Upper lobe of left lung (tissue), 6 donors: ENCODE measurements at places on chromosomes 1 and 21. TPM values are rescaled to one million over a fixed set of nuclear protein-coding genes. Genes with fewer than 3 reads are reported as not detected.

DNA sequence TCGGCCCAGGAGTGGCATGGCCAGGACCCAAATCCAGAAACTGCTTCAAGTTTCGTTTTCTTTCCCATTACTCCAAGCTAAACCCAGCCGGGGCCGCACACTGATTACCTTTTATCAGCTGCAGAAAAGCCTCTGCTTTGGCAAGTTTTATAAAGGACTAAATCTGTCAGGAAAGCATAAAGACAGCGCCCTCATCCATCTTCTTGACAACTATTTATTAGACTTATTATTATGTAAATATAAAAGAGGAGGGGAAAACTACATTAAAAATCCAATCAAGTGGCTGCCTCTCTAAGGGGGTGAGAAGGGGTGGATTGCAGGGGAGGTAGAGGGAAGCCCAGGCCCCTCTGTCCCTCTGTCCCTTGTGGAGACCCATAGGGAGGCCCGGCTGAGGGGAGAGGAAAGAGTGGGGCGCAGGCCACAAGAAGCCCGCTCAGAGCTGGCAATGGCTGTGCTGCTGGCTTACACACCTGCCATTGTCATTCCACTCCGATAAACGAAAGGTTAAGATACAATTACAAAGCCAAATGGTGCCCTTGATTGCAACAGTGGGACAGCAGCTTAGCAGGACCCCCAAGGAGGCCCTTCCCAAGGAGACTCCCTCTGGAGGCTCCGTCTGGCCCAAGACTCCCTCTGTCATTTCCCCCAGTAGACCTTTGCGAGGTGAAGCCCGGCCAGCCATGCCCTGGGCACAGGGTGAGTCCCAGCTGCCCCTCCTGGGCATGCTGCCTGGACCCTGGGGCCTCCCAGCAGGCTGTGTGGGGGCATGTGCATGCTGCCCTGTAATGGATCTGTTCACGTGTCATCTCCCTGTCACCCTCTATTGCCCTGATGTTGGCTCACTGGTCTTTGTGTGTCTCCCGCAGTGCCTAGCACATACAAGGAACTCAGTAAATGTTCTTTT, 45.4 kb downstream of the KCND3 start:
- H3K4me1 ChIP-seq = no peaks in the 10 kb centered on the region
- H3K4me3 ChIP-seq = no peak overlapping the region
- H3K36me3 ChIP-seq = no peaks in the 10 kb centered on the region
- no peaks in the 10 kb centered on the region for H3K27me3 ChIP-seq
- no peak for DNase-seq
- H3K27ac ChIP-seq = no peak overlapping the region

DNA sequence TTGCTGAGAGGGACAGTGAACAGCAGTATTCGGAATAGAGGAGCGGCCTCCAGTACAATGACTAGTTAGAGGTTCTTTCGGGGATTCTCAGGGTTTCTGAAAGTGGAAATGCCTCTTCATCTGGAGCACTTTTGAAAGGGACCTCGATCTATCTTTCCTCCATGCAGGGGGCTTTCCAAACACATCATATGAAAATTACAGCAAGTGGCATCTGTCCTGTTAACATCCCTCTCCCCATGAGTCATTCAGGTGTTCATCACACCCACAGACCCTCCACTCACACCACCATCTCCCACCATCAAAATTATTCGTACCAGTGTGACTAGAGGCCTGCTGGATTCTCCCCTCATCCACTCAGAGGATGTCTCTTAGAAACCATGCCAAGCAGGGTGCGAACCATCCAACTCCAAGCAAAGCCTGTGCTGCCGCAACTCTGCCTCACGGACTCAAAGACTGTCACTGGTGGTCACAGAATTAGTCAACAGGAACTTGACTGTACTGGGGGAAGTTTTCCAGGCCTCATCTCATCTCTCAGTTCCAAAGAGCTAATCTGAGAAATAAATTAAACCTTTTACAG, 211.1 kb downstream of the MRPL39 start:
- no peak overlapping the region for H3K4me3 ChIP-seq
- no peak for DNase-seq
- no peak overlapping the region for H3K27ac ChIP-seq
- no peaks in the 10 kb centered on the region for H3K4me1 ChIP-seq
- no peaks in the 10 kb centered on the region for H3K27me3 ChIP-seq
- no peaks in the 10 kb centered on the region for H3K36me3 ChIP-seq

DNA sequence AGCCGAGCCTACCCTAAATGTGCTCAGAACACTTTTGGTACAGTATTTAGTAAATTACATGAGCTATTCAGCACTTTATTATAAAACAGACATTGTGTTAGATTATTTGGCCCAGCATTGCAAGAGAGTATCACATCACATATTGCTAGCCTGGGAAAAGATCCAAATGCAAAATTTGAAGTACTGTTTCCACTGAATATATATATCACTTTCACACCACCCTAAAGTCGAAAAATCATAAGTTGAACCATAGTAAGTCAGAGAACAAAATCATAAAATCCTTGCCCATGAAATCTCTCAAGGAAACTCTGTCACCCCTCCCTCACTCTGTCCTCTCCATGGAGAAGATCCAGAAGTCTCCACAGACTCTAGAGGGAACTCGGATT, 33.1 kb downstream of the RGS8 start:
- no peak overlapping the region for H3K4me3 ChIP-seq
- no peaks in the 10 kb centered on the region for H3K27me3 ChIP-seq
- DNase-seq = no peak
- H3K4me1 ChIP-seq = no peaks in the 10 kb centered on the region
- no peak overlapping the region for H3K27ac ChIP-seq

DNA sequence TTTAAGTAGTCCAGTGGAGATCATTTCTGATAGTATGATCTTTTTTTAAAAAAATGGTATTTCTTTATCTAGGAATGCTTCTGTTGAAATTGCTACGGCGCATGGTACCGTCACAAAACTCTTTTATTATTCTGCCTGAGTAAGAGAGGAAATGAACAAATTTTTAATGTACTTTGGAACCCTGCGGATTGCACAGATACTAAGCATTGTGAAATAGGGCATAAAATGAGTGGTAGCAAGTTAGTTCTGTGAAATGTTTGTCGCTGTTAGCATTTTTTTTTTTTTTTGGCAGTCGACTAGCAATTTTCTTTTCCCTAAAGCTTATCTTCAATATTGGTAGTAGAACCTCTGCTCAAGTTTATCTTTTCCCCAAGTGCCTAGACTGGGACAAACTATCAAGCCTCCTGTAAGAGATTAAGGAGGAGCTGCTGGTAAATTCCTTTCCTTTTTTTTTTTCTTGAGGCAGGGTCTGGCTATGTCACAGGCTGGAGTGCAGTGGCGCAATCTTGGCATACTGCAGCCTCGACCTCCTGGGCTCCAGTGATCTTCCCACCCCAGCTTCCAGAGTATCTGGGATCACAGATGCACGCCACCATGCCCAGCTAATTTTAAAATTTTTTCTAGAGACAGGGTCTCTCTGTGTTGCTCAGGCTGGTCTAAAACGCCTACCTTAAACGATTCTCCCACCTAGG, 2.2 kb downstream of the ITSN1 start:
- H3K27ac ChIP-seq = peak overlapping the region; percentile 85
- no peak overlapping the region for H3K4me3 ChIP-seq
- no peak for DNase-seq
- peaks cover 29% of the 10 kb centered on the region for H3K4me1 ChIP-seq

GRCh38 chr1:44266400-44267344, 53.4 kb downstream of the DMAP1 start:
- no peak overlapping the region for H3K27ac ChIP-seq
- DNase-seq = no peak
- no peaks in the 10 kb centered on the region for H3K36me3 ChIP-seq
- H3K4me1 ChIP-seq = peaks cover 7% of the 10 kb centered on the region
- H3K27me3 ChIP-seq = no peaks in the 10 kb centered on the region

GRCh38 chr21:38352536-38353219, 95.9 kb downstream of the KCNJ15 start:
- peaks cover 26% of the 10 kb centered on the region for H3K4me1 ChIP-seq
- no peaks in the 10 kb centered on the region for H3K36me3 ChIP-seq
- DNase-seq = peak; percentile 83
- peak overlapping the region; percentile 35 for H3K27ac ChIP-seq

- no peak for DNase-seq
- H3K4me1 ChIP-seq = no peaks in the 10 kb centered on the region
- no peak overlapping the region for H3K27ac ChIP-seq
- no peaks in the 10 kb centered on the region for H3K36me3 ChIP-seq
These were observed 53.4 kb downstream of the KRTAP19-8 start for GRCh38 chr21:30984889-30985288.

- no peaks in the 10 kb centered on the region for H3K27me3 ChIP-seq
- no peak overlapping the region for H3K27ac ChIP-seq
- H3K36me3 ChIP-seq = peaks cover 7% of the 10 kb centered on the region
- H3K4me1 ChIP-seq = no peaks in the 10 kb centered on the region
- DNase-seq = no peak
- no peak overlapping the region for H3K4me3 ChIP-seq
These were observed 16.6 kb upstream of the CACYBP start for GRCh38 chr1:174982971-174983689.

- no peak overlapping the region for H3K27ac ChIP-seq
- no peaks in the 10 kb centered on the region for H3K27me3 ChIP-seq
- H3K4me1 ChIP-seq = no peaks in the 10 kb centered on the region
- no peak overlapping the region for H3K4me3 ChIP-seq
- DNase-seq = no peak
- no peaks in the 10 kb centered on the region for H3K36me3 ChIP-seq
These were observed 71.4 kb downstream of the ZNF281 start for GRCh38 chr1:200338451-200338850.

- no peak overlapping the region for H3K27ac ChIP-seq
- H3K4me3 ChIP-seq = no peak overlapping the region
- DNase-seq = no peak
- H3K27me3 ChIP-seq = no peaks in the 10 kb centered on the region
- no peaks in the 10 kb centered on the region for H3K4me1 ChIP-seq
These were observed 115.7 kb downstream of the CENPF start for GRCh38 chr1:214718724-214719123.

- H3K36me3 ChIP-seq = no peaks in the 10 kb centered on the region
- H3K4me3 ChIP-seq = no peak overlapping the region
- H3K27me3 ChIP-seq = no peaks in the 10 kb centered on the region
- no peak for DNase-seq
These were observed 11.4 kb downstream of the BEND5 start for GRCh38 chr1:48765335-48765734.

DNA sequence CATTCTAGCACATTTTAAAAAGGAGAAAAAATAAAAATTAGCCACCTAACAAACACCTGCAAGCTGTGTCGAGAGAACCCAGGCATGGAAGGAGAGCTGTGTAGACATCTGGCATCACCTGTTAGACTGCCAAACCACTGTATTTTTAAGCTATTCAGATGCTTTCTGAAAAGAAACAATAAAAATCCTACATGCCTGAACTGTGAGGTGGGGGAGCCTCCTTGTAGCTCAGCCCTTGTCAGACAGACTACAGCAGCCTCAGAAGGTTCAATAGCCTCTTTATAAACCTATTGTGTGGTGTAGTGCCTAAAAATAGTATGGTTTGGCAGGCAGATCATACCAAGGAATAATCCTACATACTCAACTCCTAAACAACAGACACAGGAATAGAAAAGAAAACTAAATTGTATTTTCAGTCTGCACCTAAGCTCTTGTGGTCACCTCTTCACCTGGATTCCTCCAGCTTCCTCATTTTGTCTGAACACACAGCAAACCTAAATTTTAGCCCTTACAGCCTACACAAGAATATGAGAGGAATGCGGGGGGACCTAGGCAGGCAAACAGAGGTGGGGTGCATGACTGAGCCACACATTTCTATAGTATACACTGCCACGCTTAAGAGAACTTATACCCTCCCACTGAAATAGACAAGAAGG, 67.0 kb downstream of the SIPA1L2 start:
- peaks cover 15% of the 10 kb centered on the region for H3K4me1 ChIP-seq
- H3K36me3 ChIP-seq = no peaks in the 10 kb centered on the region
- H3K27ac ChIP-seq = no peak overlapping the region
- no peak overlapping the region for H3K4me3 ChIP-seq
- H3K27me3 ChIP-seq = no peaks in the 10 kb centered on the region

GRCh38 chr1:35448344-35448801, 108.8 kb downstream of the KIAA0319L start:
- H3K27ac ChIP-seq = peak overlapping the region; percentile 75
- no peak overlapping the region for H3K4me3 ChIP-seq
- peaks cover 40% of the 10 kb centered on the region for H3K36me3 ChIP-seq
- DNase-seq = no peak

DNA sequence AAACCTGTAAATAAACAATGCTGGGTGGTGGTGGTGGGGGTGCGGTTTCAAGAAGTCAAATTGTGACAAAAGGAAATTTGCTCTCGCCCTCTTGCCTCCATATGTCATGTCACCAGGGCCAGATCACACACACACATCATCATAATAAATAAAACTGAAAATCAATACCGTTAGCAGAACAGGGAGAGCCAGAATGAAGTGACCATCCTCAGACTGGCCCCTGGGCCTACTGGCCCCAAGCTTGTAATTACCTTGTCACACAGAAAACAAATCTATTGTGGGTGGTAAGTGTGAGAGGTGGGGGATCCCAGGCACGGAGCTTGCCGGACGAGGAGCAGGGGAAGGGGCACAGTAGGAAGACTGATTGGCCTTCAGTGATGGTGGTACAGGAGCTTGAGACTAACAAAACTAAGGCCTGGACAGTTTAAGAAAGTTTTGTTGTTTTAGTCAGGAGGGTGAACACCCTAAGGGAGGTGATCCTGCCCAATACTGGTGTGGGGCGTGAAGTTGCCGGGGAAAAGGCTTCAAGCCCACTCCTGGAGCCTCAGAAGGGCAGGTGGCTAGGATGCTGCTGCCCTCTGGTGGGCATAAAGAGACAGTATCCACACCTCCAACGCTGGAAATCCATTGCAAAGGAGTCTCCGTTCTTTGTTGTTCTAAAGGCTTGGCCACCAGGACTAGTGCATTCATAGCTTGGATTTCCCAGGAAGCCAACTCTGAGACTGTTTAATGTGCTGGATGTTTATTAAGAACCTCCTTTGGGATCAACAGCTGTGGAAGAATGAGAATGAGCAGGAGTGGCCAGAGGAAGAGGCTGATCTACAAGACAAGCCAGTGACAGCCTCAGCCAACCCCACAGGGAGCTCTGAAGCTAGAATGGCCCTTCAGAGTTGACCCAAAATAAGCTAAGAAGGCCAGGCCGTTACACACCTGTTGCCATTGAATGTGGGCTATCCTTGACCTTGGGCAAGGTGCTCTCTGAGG, 8.1 kb upstream of the C1orf216 start:
- H3K4me1 ChIP-seq = no peaks in the 10 kb centered on the region
- no peak overlapping the region for H3K27ac ChIP-seq
- H3K36me3 ChIP-seq = no peaks in the 10 kb centered on the region
- no peaks in the 10 kb centered on the region for H3K27me3 ChIP-seq

Gene CD34
- total RNA-seq = 33.1 TPM

Gene ELOA
- total RNA-seq = 43.2 TPM

Gene FCRL2
- total RNA-seq = 0.81 TPM

Gene TEKT2
- 6.8 TPM for total RNA-seq

Gene SHE
- 55.4 TPM for total RNA-seq

Gene LRRIQ3
- 0.31 TPM for total RNA-seq

Gene GPR37L1
- total RNA-seq = under 0.01 TPM

Gene KISS1
- total RNA-seq = 0.91 TPM

Gene ADCY10
- 0.11 TPM for total RNA-seq

Gene B3GALT2
- total RNA-seq = 1.9 TPM
